ENCODE measurements at places on chromosomes 1 and 21.

DNA sequence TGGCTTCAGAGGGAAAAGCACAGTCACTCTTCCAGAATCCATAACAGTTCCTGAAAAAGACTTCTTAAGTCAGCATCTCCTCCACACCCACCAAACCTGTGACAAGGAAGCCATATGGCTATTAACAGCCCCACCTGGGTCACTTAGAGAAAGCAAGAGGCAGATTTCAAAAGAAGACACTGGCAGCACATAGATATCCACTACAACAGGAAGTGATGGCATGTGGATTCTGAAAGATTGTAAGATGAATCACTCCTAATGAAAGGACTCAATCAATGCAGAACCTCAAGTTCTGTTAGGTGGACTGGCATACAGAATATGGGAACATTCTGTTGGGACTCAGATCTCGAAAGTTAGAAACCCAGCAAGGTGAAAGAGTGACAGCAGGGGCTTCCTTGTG is 365.9 kb downstream of the TGFB2 start:
- peak; percentile 24 for DNase-seq

GRCh38 chr1:167121375-167122120 is 27.7 kb downstream of the STYXL2 start:
- peak; percentile 6 for DNase-seq

DNA sequence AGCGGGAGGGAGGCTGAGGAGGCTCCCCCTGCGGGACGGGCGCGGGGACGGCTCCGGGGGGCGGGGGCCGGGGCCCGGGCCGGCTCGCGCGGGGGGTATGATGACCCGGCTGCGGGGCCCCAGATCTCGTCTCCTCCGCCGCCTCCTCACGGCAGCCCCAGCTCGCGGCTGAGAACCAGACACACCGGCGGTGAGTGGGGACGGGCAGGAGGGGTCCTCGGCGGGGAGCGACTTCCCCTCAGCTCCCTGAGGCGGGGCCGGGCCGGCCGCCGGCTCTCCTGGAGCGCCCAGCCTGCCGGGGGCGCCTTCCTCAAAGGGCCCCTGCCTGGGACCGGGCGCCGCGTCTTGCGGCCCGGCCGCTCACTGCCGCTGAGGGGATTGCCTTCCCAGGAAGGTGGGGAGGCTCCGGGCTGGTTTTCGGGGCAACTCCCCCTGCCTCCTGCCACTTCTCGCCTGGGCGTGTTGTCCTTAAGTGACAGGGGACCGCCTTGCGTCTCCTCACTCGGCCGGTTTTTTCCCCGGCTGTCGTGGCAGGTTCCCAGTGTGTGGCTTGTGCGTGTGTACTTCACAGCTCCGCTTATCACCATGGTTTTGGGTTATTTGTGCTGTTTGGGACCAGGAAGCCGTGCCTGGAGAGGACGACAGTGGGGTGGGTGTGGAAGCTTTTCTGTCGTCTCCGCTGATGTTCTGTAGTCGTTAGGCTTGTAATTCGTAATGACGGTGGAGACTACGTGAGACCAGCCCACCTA is 800 bp downstream of the HIPK1 start:
- DNase-seq, result no peak

DNA sequence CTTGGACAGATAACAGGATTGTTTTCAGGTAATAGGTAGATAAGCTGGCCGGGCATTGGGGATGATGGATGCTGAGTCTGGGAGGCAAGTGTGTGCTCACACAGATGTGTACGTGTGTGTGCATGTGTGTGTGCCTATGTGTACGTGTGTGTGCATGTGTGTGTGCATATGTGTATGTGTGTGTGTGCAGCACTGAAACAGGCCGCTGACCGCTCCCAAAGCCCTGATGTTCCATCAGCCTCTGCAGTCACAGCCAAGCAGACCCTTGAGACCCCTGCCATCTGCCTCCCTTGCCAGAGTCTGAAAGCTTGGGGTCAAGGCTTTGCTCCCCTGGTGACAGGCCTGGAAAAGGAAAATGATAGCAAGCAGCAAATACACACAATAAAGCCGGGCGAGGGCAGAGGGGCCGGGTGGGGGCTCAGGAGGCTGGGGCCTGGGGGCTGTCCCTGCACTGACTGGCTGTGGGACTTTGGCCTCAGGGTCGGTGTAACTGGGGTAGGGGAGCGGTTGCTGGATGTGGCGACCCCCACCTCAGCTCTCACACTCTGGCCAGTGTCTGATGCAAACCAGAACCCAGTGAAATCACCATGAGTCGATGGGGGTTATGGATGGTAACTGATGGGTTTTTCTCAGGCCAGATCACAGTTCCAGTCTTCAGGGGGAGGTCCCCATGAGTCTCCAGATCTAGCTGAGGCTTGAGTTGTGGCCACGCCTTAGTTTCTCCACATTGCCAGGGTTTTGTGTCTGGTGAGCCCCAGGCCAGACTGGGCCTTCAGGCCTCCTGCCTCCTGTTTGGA is 9.2 kb upstream of the TNFRSF8 start:
- DNase-seq, result peak; percentile 30

DNA sequence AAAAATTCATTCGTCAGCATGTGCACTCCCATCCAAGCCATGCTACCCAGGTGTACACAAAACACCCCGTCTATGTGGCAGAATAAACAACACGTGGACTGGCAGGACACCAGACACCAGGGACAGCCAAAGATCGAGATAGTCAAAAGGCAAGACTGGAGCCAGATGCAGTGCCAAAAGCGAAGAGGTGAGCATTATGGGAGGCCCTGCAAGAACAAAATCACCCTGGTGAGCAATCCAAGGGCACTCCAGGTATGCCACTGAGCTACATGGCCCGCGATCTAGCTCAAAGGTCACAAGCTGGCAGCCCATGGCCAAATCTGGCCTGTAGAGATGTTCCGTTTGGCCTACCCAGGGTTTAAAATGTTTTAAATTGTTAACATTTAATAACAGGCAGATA is 33.7 kb downstream of the PLPP3 start:
- DNase-seq, result no peak

GRCh38 chr1:202998836-202999750 is 8.1 kb upstream of the TMEM183A start:
- DNase-seq, result peak; percentile 73

DNA sequence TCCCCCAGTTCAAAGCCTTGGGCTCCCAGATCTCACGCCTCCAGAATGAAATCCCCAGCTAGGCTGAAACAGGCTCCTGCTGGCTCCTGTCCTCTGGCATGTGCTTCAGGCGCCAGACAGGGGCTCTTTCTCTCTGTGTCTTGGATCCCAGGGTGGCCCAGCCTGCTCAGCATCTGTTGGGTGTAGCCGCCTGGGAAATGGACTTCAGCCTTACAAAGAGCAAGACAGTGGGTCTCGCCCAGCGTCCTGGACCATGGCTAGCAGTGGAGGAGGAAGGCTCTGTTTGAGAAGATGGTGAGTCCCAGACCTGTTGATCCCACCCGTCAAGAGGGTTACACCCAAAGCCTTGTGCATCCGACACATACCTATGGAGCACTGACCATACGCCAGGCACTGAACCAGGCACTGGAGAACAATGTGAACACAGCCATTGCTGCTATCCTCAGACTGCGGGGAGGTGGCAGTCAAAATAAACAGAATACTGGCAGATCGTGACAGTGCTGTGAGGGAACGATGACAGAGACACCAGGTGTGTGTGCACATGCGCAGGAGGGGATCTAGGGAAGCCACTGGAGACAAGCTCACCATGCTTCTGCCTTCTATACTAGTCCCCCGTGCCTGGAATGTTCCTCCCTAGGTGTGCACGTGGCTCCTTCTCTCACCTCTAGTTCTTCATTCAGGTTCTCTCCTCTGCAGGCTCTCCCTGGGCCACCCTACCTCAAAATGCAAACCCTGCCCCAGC is 93.0 kb upstream of the GCLM start:
- no peak for DNase-seq

DNA sequence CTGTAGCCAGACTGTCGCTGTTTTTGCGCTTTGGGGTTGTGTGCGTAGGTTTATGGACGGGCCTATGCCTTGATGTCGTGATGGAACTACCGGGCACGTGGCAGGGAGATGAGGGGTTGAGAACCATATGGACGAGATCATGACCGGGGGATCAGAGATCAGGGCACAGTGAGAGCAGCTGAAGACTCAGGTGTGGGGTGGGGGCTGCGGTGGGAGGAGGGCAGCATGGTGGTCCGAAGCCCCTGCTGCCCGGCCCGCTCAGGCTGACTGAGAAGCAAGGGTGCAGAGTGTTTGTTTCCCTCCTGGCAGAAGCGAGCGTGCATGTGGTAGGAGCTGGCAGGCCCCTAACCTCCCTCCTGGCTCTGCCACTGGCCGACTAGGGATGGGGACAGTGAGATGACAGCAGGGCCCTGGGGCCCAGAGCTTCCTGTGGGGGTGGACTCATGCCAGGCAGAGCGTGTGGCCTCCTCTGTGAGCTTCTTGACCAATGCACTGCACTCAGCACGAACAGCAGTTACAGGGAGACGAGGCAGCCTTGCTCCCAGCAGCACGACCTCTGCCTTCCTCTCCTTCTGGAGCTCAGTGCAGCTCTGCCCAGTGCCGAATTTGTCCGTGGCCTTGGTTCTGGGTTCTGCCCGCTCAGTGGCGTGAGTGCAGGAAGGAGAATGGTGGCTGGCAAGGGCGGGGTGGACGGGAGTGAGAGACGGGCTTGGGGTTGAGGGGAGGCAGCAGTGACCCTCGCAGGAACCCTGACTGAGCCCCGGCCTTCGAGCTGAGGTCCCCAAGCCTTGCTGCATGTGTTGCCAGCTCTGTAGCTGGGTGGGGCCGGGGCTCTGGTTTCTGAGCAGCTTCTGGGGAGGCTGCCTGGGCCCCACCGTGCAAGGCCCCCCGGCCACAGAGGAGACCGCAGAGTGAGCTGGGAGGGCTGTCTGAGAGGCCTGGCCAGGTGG is 22.2 kb upstream of the LRRC3 start:
- no peak for DNase-seq

GRCh38 chr1:205071028-205071409 is 13.2 kb downstream of the TMEM81 start:
- no peak for DNase-seq

GRCh38 chr1:232463225-232463624 is 166.7 kb downstream of the SIPA1L2 start:
- peak; percentile 35 for DNase-seq

DNA sequence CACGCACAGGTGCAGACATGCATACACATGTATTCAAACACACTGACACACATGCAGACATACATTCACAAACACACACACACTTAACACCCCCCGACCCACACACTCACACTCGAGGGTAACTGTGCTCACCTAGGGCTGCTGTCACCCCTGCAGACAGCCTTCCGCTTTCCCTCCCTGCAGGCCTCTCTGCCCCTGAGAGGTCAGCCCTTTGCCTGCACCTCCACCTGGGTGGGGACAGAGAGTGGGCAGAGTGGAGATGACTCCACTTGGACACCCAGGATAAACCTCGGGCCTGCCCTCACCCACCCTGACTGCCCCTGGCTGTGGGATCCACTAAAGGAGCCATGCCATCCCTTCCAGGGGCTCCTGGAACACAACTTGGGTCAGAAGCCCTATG is 264.3 kb downstream of the PTPRU start:
- no peak for DNase-seq

DNA sequence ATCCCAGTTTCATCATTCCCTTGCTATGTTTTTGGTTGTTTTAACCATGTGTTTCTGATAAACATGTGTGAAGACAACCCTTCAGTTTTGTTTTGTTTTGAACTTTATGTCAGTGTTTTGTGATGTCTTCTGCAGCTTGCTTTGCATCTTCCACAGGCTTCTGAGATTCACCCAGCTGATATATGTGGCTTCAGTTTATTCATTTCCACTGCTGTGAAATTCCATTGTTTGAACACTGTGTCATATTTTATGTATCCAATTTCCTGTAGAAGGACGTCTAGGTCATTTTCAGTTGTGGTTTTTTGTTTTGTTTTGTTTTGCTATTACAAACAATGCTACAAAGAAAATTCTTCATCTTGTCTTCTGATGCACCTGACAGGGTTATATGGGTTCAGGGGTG is 27.2 kb upstream of the SLC26A9 start:
- DNase-seq, result no peak

DNA sequence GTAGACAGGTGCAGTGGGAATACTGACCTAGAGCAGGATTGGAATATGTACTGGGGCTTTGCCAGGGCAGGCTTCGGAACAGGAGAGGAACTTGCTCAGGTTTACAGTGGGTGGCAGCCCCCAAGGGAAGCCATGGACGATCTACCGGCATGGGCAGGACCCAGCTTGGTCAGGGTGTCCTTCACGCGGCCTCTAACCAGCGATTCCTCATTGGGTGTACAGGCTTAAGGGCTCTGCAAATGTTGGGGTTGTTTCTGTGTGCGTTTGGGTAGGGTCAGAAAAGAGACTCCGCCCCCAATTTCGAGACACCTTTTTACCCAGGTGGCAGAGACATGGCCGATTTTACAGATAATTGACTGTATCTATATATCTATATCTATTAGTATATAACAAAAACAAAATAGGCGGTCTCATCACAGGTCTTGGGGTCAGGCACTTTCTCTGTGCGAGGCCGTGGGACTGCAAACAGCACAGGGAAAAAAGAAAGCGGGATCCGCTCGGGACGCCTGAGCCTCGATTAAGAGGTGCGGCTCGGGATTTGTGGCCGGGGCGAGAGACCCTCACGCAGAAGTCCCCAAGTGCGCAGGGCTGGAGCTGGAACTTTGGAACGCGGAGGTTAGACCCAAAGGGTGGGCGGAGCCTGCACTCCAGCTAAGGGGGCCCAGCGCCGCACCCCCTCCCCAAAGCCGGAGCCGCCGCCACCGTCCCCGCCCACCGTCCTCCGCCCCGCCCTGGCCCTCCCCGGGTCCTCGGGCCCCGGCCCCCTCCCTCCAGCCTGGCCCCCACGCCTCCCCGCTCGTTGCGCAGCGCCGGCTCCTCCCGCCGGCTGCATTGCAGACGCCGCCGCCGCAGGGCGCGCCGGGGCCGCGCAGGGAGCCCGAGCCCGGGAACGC is 67.5 kb upstream of the VAMP3 start:
- no peak for DNase-seq

DNA sequence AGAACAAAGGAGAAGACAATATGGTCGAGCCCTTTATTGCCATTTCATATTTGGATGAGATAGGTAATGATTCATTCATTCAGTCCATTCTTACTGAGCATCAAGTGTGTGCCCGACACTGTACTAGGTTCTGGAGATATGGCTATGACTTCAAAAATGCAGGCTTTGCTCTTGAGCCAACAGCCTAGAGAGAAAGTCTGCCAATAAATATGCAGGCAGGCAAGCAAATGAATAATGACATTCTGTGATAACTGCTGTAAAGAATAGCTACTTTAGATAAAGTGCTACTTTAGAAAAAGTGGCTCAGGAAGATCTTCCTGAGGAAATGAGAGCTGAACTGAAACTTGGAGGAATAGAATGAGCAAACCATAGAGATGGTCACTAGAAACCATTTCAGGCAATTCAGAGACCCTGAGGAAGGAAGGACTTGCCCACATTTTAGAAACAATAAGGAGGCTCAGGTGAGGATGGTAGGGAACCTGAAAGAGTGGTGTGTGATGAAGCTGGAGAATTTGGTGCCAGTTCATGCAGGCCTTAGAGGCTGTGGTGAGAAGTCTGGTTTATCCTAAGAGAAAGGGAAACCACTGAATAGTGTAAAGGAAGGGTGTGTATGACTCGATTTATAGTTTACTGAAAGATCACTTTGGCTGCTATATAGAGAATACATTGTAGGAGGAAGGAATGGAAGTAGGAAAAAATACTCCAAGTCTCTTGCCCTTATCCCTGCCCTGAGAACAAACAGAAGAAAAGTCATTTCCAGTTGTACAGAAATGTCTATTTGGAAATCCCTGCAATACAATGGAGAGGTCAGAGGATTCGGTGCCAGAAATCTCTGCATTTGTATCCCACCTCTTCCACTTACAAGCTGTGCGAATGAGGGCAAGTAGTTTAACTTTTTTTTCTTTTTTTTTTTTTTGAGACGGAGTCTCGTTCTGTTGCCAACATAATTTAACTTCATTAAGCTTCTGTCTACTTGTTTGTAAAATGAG is 167.9 kb downstream of the VPS13D start:
- DNase-seq, result peak; percentile 86

- DNase-seq, result no peak
Observed at GRCh38 chr1:29389533-29390041, 153.3 kb downstream of the PTPRU start.

GRCh38 chr1:150895618-150896017 is 8.7 kb downstream of the CTXND2 start:
- DNase-seq, result no peak

Data from fibroblast of the aortic adventitia (primary cell).